ENCODE measurements at places on chromosomes 6 and 20.

GRCh38 chr6:160428818-160429619 is 80.8 kb downstream of the SLC22A3 start:
- no peak for DNase-seq

- DNase-seq = no peak
Measured at GRCh38 chr6:143842461-143842901, 657 bp upstream of the LTV1 start.

GRCh38 chr6:81774542-81774941 is 22.1 kb upstream of the TENT5A start:
- DNase-seq = no peak

- DNase-seq = no peak
Measured at GRCh38 chr20:36497856-36498255, 43.5 kb upstream of the MYL9 start.
